ENCODE measurements at places on chromosomes 7 and 10.

DNA sequence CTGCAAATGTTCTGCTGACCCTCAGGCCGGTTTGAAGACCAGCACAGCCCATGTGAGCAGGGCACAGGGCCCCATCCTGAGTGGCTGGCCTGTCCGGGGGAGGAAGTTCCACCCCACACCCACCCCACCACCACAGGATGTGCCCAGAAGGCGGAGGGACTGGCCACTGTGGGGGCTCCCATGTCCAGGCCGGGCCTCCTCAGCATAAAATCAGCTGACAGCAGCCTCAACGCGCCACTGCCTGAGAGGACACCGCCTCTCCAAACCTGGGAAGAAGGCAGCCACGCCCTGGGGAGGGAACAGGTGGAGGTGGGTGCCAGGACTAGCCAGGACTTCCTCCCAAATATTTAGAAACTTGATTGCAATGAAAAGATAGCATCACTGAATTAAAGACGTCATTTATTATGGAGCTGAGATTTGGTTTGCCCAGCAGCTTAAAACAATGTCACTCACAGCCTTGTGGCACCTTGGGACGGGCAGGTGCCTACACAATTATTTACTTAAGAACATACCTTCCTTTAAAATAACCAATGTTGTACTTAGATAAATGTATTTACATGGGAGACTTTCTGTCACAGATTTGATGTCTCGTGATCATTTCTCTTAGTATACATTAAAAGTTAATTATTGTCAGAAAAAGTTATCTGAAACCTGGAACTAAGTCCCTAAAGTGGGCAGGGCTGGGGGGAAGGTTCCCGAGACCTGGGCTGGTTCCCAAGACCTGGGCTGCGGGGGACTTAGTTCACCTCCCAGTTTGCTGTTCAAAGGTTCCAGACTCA lies 27.3 kb upstream of the FAM20C start:
- peak; percentile 54 for DNase-seq

DNA sequence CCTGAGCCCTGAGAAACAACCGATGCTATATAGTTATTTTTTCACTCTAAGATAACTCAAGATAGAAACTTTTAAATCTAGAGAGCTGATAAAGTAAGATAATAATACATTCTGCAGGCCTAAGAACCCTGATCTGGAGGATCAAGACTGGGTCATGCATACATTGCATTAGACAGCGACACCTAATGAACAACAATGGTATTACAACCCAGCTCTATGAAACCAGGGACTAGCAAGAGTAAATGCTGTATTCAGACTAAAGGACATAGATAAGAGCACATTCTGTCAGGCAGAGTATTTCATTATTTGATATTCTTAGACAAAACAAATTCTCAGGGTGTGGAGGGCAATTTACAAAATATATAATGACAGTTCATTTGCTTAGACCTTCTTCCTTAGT lies 148.6 kb downstream of the GRK5 start:
- no peak for DNase-seq

DNA sequence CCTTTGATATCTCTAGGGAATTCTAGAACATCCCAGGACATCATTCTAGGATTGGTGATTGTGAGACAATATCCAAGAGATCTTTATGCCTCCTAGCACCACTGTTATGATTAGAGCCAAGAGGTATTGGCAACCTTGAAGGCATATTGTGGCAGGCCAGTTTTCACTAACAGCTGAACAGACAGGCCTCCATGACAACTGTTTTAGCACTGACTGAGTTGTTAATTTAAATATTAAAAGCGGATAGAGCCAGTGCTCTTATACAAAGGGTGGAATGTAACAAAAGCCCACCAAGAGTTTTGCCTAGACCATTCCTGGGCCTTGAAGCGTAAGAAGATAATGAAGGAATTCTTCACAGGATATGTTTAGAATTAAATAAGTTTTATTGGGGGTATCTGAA lies 131.9 kb downstream of the DGKB start:
- DNase-seq = no peak

DNA sequence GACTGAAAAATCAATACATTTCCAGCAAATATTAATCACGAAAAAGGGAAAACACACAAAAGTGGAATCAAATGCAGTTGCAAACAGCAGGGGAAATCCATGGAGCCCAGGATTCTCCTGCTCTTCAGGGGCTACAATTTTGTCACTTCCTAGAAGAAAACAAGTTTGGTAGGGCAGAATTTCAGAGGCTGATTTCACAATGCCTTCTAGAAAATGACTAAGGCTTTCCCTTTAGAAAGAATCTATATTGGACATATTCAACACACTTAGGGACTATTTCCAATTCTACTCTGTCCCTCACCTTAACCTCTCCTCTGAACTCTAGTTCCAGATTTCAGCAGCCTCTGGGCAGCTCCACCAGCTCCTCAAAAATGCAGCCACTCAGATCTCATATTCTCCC lies 111.3 kb downstream of the HECTD2 start:
- DNase-seq = peak; percentile 1

DNA sequence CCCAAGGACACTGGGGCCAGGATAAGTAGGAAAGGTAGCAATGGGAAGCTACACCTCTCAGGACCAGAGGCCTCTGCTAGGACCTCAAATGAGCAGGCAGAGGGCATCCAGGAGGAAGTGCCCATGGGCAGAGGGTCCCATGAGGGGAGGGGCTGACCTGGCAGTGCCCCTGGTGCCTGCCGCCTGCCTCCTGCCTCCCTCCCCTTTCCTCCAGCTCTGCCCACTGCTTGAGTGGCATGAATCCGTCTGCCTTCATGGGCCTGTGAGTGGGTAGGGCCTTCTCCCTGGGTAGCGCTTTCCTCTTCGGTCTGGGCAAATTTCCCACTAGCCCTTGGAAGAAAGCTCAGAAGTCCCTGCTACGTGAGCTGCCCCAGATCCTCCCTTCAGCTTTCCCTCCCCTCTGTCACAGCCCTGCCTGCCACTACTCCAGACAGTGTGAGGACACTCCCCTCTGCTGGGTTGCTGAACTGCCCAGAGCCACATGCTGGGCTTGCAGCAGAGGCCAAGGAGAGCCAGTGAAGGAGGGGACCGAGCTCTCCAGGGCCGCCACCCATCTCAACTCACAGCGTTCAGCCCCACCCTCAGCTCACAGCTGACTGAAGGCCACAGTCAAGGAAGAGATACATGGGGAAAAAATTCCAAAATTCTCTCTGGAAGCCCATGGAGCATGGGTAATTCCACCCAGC lies 141.4 kb downstream of the ARHGAP22 start:
- no peak for DNase-seq

GRCh38 chr7:43308913-43309705 lies 196.7 kb downstream of the HECW1 start:
- no peak for DNase-seq

GRCh38 chr10:132876131-132876860 lies 66.1 kb downstream of the CFAP46 start:
- no peak for DNase-seq

DNA sequence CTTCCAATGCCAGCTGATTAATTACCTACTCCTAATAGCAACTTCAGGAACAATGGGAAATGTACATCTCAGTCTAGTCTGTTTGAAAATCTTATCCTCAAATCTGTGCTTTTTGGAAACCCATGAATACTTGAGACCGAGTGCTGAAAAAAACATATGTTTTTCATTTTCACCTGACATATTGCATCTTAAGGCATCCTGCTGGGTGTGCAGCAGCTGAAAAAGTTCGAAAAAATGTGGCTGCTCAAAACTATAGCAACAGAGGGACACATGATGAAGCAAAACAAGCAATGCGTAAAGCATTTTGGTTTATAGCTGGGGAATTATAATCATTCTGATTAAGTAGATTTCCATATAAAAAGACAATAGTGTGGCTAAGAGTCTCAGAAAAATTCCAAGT lies 218.0 kb downstream of the CREB5 start:
- DNase-seq = no peak

DNA sequence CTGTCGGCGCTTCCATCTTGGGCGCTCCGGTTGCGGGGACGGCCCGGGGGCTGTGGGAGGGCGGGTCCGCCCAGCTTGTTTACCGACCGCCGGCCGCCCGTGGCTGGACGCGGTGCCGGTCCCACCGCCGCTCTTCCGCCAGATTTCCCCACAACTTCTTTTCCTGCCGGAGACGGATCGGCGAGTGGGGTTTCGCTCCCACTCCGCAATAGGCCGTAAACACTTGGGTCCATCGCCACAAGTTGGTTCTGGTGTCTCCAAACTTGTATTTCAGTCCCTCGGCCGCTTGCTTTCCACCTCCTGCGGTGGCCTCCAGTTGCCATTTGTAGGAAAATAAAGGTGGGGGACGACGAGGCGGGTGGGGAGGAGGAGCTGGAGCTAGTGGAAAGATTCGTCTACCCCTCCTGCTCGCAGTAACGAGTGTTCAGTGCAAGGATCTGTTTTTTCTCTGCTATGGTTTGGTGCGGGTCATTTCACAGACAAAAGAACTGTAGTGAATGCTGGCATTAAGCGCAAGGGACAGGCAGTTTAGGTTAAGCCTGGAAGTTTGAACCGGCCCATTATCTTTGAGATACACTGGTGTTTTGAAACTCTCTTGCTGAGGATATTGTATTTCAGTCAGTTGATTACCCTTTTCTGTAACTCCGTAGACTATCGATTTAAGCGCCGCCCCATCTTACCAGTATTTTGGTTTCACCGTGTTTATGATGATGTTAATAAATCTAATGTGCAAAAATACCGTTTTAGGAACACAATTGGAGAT lies 24.3 kb upstream of the ZRANB1 start:
- peak; percentile 42 for DNase-seq

DNA sequence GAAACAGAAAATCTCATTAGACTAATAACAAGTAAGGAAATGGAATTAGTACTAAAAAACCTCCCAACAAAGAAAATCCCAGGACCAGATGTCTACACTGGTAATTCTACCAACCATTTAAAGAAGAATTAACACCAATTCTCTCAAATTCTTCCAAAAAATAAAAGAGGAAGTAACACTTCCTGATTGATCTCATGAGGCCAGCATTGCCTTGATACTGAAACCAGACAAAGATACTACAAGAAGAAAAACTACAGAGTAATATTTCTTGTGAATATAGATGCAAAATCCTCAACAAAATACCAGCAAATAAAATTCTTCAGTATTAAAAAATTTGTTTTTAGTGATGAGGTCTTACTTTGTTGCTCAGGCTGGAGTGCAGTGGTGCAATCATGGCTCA lies 21.3 kb downstream of the GCK start:
- DNase-seq = peak; percentile 5

- DNase-seq = no peak
These were observed 415.4 kb downstream of the PLXNA4 start for GRCh38 chr7:132160611-132161532.

GRCh38 chr7:114107522-114107921 lies 188.7 kb upstream of the PPP1R3A start:
- no peak for DNase-seq

DNA sequence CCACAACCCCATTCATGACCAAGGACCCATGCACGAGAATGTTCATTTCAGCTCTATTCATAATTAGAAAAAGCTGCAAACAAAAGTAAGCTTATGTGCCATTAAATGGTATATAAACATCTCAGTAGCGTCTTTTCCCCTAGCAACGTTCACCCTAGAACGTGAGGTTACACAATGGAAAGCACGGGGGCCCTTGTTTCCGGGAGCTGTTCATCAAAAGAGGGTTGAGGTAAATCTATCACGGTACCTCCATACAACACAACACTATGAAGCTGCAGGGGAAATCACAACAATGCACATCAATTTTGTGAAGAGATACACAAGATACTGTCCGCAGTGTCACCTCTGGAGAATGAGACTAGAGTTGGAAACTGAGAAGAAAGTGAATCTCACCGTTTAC lies 80.9 kb upstream of the DDC start:
- DNase-seq = no peak

DNA sequence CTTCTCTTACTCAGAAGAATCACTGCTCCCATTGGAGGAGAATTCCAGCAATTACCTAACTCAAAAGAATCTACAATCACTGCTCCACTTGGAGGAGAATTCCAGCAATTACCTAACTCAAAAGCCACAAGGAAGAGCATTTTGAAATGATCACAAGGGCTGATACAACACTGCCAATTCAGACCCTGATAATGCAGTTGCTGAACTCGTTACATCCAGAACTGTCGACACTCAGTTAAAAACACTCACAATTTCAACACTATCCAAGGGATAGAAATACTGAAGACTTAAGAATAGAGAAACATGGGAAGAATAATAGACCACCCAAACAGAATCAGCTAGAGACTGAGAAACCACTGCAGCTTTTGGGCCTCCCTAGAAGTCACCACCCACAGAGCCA lies 27.8 kb downstream of the AFAP1L2 start:
- no peak for DNase-seq

DNA sequence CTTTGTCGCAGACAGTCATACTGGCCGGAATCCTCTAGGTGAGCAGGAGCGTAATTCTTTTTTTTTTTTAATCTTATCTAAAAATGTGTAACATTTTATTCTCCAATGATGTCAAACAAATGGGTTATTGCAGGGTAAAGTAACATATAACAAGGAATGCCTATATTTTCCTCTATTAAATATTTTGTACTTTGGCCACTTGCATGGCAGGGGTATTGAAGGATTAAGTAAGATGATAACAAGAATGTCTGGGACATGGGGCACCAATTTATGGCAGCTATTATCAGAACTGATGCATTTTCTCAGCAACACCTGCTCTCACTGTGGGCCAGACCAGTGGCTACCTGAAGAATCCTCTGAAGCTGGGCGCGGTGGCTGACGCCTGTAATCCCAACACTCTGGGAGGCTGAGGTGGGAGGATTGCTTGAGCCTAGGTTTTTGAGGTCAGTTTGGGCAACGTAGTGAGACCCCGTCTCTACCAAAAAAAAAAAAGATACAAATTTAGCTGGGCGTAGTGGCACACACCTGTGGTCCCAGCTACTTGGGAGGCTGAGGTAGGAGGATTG lies 24.0 kb upstream of the SNX10 start:
- DNase-seq = no peak

DNA sequence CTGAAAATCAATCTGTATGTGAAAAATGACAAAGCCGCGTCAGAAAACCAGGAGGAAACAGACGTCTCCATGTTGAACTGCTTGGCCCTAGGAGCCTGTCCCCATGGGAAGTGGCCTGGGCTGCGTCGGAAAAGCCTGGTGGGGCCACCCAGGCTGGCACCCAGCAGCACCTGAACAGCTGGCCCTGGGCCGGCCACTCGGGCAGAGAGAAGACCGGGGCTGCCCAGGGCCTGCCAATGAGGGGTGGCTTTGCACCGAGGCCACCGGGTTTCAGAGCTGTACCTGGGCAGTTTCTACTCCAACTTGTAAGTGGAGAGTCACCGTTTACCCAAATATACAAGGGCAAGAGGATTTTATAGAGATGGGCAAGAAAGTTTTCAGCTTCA lies 1.1 kb upstream of the FUOM start:
- DNase-seq = no peak

GRCh38 chr7:36775061-36775620 lies 50.8 kb upstream of the AOAH start:
- peak; percentile 67 for DNase-seq

GRCh38 chr10:96413151-96413787 lies 54.5 kb upstream of the OPALIN start:
- no peak for DNase-seq

Measured in suppressor macrophage (primary cell).